Stimulated activated CD8-positive, alpha-beta memory T cell treated with anti-CD3 and anti-CD28 coated beads, Interleukin-7, amount 100 ng/mL, for 4 hours (primary cell): ENCODE measurements at places on chromosomes 5 and 9.

DNA sequence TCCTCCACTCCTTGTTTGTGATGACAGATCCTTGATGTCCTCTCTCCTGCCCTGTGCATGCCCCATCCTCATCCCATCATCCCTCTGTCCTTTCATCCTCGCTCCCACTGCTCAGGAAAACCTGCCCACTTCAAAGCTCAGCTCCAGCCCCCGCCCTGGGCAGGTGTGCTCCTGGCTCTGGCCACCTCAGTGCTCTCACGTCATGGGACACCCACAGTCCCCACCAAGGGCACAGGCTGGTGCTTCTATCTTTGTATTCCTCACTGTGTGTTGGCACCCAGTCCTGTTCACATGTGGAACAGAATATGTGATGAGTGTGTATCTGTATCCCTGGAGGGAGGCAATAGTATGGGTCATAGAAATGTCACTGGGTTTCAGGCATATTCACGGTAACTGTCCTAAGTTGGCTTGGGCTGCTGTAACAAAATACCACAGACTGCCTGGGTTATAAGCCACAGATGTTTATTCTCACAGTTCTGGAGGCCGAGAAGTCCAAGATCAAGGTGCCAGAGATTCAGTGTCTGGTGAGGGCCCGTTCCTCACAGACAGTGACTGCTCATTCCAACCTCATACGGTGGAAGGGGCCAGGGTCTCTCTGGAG is 13.5 kb downstream of the GFPT2 start:
- DNase-seq, result no peak

DNA sequence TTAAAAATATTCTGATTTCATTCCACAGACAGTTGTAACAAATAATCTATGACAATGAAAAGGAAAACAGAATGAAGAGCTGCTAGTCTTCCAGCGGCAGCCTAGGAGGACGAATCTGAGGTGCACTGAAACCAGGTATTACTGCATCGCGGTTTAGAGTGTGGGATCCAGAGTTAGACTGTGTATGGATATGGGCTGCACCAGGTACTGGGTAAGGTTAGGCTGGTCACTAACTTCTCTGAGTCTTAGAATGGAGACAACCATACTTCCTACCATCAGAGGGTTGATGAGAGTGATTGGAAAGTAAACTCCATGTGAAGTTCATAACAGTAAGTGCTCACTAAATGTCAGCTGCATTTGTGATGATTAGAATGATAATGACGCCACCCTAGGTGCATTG is 158.7 kb downstream of the MYO10 start:
- no peak for DNase-seq

DNA sequence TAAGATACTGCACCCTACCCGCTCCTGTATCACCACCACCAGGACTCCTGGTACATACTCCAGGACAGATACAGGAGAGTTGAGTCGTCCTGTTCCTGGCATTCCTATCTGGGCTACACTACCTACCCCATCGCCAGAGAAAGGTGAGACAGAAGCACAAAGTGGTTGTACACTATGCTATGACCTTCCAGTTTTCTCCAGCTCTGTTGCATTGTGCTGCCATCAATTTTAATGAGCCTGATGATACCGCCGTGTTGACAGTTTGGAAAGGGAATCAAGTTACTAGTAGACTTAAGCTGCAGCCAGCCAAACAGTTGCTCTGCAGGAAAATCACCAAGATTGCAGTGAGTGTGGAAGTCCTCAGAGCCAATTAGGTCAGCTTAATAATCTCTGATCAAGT is 35.2 kb downstream of the ANP32B start:
- DNase-seq, result no peak

- no peak for DNase-seq
Measured at GRCh38 chr5:138623053-138623452, 47.9 kb upstream of the HSPA9 start.

DNA sequence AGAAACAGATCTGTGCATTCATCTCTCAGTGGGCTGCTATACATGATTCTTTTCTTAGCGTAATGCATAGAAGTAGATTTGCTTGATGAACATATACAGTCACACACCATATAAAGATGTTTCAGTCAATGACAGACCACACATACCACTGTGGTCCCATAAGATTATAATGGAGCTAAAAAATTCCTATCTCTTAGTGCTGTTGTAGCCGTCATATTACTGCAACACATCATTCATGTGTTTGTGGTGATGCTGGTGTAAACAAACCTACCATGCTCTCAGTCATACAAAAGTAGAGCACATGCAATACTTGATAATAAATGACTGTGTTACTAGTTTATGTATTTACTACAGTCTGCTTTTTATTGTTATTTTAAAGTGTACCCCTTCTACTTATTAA is 214.3 kb downstream of the ARHGAP26 start:
- DNase-seq, result no peak

- DNase-seq, result no peak
Measured at GRCh38 chr9:124267271-124267807, 9.6 kb downstream of the NEK6 start.

GRCh38 chr9:13841746-13842462 is 472.0 kb downstream of the NFIB start:
- DNase-seq, result no peak

- DNase-seq, result no peak
Measured at GRCh38 chr5:65815161-65815560, 93.2 kb downstream of the NLN start.

GRCh38 chr5:122368510-122369251 is 56.6 kb downstream of the SNCAIP start:
- no peak for DNase-seq

- DNase-seq, result no peak
Measured at GRCh38 chr5:122639864-122640263, 135.0 kb upstream of the SNX2 start.

- peak; percentile 58 for DNase-seq
Measured at GRCh38 chr9:136631038-136632000, 31.4 kb upstream of the EGFL7 start.

DNA sequence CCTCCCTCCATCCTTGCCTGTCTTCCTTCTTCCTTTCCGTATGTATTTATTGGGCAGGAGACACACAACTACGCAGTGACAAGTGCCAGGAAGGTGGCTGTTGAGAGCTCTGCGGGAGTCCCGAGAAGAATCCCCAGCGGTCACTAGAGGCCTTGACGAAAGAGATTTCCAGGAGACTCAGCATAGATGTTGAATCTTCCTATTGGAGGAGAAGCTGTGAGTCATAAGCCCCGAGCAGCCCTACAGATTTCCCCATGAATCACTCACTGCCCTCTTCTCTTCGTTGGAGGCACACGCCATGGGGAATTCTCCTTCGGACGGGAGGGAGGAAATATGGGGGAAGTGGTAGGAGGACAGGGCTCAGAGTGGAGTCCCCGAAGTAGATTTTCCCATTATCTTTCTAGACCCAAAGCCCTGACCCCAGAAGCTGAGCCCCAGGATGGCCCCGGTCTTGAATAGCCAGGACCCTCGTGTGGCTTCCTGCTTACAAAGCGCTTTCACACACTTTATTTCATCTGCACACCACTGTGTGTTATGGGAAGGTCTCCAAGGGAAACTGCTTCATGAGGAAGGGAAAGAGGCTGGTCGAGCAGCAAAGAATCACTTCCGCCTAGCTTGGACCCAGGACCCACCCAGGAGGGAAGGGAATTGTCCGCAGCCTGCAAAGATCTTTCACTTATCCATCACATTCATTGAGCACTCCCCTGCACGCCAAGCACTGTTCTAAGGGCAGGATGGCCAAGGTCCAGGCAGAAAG is 12.7 kb downstream of the DUSP1 start:
- DNase-seq, result no peak

DNA sequence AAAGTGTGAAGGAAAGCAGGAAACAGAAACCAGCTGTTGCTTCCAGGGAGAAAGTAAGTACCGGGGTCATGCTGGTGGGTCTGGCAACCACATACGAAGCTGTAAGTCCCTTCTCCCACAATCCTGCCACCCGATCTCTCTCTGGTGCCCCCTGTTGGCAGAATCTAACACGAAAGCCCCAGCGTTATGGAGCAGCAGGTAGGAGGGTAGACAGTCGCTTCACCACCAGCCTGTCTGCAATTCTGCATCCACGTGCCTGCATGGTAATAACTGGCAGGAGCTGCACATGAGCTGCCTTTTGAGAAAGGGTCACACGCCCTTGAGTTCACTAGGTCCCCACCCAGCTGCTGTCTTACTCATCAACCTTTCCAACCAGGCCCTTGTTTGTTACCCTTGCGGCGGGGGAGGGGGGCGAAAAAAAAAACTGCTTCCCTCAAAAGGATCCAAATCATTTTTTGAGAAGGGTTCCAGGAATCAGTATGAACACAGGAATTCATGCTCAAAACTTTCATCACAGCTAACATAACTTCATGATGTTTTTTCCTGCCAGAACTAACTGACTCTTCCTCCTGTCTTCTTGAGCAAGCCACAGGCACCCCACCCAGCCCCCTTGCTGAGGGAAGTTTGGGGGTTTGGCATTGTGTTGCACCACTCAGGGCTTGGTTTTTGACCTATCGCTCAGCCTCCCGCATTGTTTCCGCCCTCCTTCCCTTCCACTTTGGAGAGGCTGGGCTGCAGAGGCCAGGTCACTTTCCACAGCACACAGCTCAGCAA is 19.6 kb upstream of the TMEM252 start:
- peak; percentile 3 for DNase-seq
